Daoy (cell line): ENCODE measurements at places on chromosomes 1 and 21. TPM values are rescaled to one million over a fixed set of nuclear protein-coding genes. Genes with fewer than 3 reads are reported as not detected.

GRCh38 chr21:22536509-22536908 is 1538.3 kb downstream of the NCAM2 start:
- no peak for DNase-seq

- no peak for DNase-seq
These were observed 18.3 kb downstream of the IFI44 start for GRCh38 chr1:78667939-78668338.

KCNJ15 gene
- 35.4 and 44.6 TPM in 2 replicates for total RNA-seq

- peak; percentile 68 for DNase-seq
These were observed 25.9 kb upstream of the DNAJC11 start for GRCh38 chr1:6727535-6727934.

GRCh38 chr1:23473037-23473800 is 10.8 kb downstream of the ASAP3 start:
- peak; percentile 27 for DNase-seq

DNA sequence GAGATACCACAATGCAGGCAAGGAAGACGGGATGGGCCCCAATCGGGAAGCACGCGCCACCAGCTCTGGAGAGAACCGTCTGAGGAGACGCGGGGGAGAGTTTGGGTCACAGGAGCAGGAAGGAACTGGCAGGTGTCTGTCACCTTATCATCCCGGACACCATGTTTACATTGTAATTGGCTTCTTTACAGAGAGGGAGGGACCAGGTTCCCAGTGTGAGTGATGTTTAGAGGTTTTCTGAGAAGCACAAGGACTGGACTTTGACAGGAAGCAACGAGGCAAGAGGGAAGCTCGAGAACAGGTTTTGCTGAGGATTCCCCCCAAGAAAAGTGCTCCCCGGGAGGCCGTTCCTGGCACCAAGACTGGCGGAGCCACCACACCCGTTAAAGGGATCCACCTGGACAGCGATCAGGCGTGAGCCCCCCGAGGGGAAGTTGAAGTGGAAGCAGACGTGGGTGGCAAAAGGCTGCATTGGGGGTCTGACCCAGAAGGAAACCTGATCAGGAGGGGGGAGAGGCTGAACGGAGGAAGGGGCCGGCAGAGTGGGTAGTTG is 957 bp downstream of the EPS15 start:
- DNase-seq, result peak; percentile 56

DNA sequence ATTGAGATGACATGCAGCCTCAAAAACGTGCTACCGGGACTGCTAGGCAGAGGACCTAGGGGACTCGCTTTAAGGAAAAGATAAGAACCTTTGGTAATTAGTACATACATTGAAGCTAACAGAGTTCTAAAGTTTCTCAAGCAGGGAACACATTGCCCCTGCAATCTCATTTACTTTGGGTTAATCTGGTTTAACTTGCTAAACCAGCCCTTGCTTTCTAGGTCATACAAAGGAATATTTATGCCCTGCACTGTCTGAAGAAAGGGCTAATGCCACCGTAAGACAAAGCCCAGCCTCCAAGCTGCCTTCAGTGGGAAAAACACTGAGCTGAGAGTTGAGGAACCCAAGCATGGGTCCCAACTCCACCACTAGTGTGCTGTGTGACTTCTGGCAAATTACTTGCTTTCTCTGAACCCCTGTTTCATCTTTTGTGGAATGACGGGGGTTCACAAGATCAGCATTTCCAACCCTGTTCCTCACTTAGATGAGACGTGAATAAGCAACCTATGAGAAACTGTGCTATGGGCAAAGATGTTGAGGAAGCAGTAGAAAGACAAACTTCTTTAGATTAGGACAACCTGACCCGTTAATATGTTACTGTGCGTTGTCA is 66.3 kb downstream of the VWA5B1 start:
- no peak for DNase-seq

- peak; percentile 74 for DNase-seq
These were observed 615 bp downstream of the CLIC4 start for GRCh38 chr1:24745711-24746413.
